ENCODE measurements at places on chromosomes 4 and X.
A peak's percentile ranks its signal among the peaks of the same experiment; 100 is the strongest.

- no peak for DNase-seq
Observed at GRCh38 chr4:148078061-148078460, 346.2 kb downstream of the ARHGAP10 start.

GRCh38 chr4:88008122-88008742 lies 797 bp downstream of the PKD2 start:
- DNase-seq: peak; percentile 60

DNA sequence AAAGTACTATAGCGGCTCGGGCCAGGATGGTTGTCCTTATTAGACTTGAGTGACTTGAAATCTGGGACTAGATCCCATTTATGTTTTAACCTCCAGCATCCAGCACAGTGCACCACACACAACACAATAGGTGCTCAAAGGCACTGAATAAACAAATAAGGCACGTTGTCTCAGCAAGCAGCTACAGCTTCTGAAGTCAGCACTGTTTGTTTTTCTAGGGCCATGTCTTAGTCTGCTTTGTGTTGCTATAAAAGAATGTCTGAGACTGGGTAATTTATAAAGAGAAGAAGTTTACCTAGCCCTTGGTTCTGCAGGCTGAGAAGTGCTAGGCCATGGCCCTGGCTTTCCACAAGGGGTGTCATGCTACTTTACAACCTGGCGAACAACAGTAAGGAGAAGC lies 102.1 kb upstream of the LNX1 start:
- peak; percentile 60 for DNase-seq

DNA sequence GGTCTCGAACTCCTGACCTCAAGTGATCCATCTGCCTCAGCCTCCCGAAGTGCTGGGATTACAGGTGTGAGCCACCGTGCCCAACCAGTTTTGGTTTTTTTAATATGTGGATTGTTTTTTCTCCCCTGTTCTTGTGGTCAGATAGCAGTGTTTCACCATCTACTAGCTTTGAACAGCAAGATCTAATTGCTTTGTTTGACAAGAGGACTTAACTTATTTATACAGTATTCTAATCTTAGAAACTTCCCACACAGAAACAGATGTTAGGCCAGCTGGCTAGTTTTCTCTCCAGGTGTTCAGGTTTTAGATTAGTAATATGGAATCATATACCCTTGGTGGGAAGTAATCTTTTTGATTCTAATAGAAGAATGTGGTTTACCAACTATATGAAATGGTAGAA lies 12.9 kb downstream of the ING2 start:
- peak; percentile 41 for DNase-seq

DNA sequence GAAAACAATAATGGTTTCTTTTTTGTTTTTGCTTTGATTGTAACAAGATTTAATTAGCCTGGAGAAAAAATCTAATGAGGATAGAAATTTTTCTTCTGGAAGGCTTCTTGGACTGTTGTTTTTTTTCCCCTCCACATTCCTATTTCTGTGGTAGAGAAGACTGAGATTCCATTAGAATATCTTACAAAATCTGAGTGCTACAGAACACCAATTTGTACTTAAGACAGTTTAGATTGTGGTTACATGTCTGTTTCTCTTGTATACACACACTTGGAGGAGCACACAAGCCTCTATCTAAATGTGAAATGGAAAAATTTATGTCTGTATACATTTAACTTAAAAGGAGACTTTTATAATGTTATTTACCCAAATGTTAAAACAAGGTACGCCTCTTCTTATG lies 176.9 kb upstream of the ARSJ start:
- no peak for DNase-seq

- DNase-seq: no peak
Observed at GRCh38 chr4:123088501-123088900, 166.1 kb upstream of the NUDT6 start.
